Stimulated activated CD4-positive, alpha-beta T cell treated with anti-CD3 and anti-CD28 coated beads, Interleukin-1b, Interleukin-23, amount 100 ng/mL, for 4 hours (primary cell): ENCODE measurements at places on chromosomes 16 and 17.

DNA sequence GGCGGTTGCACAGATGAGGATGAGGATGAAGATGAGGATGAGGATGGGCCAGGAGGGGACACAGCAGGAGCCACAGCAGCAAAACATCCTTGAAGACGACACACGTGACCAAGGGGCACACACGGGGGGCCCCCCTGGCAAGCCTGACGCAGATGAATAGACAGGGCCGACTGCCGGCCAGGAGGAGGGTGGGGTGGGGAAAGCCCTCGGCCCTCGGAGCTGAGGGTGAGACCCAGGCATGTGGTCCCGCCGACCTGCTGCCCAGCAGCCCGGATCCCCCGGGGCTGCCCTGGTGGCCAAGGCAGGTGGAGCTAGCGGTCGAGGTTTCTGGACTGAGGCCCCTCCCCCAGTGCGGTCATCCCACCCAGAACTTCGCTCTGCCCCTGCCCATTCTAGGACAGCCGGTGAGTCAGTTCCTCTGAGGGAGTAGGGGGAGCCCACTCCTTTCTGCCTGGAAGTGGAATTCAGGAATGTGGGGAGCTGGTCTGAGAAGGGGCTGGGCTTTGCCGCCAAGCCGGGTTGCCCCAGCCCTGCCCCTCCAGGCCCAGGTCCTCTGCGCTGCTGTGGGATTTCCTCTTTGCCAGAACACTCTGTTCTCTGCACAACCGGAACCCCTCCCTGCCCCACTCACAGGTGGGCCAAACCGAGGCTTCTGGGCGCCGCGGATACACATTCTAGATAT is 9.9 kb downstream of the CYGB start:
- DNase-seq = no peak

GRCh38 chr17:17141860-17142552 is 64.1 kb downstream of the PLD6 start:
- peak; percentile 28 for DNase-seq

DNA sequence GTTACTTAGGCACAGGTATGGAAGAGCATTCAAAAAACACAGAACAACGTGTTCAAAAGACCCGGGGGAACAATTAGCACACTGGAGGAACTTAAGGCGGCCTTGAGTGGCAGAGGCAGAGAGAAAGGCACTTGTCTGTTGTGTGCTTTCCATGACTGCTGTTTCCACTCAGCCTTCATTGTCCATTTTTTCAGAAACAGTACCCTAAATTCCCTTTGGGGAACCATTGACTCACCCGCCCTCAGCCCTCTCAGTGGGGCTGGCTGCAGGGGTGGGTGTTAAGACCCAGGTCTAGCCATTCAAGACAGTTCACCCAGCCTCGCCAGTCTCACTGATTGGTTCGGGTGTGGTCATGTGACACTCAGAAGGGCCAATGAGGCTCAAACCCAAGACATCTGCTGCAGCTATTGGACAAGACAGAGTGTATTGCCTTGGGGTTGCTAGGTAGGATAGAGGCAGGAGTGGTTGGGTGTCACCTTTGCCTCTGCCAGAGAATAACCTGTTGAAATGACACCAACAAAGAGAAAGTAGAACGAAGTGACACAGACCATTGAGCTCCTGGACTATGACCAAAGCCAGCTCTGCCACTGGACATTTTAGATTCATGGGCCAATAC is 19.6 kb upstream of the CEP20 start:
- DNase-seq = no peak

DNA sequence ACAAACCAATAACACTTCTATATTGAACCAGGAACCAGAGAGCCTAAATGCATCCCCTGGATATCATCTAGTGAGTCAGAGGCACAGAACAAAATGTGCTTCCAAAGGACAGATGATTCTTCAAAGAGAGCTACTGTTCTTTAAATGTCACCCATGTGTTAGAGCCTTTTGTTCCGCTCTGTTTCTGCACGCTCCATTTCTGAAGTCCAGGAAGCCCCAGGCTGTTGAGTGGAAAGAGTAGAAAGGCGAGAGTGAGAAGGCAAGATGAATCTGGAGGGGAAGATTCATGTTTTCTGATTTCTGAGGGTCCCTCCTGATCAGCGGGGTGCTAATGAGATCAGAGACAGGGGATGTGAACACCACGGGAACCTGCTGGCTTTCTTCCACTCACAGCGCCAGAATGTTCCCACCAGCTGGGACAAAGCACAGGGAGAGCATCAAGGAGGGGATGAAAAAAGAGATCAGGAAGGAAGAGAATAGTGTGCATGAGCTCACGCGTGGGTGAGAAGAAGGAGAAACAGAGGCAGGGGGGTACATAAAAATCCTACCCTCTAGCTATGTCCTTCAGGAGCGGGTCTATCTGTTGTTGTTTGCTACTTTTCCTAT is 559.9 kb upstream of the HSBP1 start:
- no peak for DNase-seq
